ENCODE measurements at places on chromosomes 4 and X.

GRCh38 chr4:54169176-54169575, 59.9 kb upstream of the PDGFRA start:
- DNase-seq, result no peak

DNA sequence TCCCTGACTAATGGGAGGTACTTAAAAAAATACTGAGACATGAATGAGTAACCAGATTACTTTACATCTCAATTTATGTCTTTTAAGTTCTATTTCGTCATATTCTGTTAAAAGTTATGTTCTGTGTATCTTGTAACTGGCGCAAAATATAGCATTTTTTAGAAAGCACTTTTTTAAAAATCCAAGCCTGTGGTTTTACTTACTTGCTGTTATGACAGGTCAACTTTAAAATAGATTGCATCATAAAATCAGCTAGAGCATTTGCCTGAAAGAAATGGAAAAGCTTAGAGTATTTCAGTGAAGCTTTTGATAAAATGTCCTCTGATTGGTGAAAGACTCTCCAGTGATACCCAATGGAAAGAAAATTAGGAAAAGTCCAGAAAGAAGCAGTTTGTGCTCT, 1892.3 kb upstream of the TENM3 start:
- DNase-seq, result no peak

DNA sequence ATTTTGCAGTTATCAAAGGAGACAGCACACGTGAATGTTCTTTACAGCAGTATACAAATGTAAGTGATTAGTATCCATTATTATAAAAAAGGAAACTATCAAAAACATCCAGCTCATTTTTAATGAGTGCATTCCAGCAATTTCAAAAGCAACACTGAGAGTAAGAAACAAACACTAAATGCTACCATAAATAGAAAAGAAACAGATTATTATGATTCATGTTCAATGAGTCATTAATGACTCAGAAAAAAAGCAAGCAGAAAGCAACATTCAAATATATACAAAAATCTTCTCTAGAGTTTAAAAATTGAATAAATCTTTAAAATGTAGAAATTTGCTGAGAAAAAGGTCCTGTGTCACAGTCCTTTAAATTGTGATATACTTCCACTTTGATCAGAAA, 346.5 kb upstream of the FMR1 start:
- DNase-seq, result no peak

- DNase-seq, result no peak
These were observed 594 bp upstream of the STAG2 start for GRCh38 chrX:123960956-123961267.

DNA sequence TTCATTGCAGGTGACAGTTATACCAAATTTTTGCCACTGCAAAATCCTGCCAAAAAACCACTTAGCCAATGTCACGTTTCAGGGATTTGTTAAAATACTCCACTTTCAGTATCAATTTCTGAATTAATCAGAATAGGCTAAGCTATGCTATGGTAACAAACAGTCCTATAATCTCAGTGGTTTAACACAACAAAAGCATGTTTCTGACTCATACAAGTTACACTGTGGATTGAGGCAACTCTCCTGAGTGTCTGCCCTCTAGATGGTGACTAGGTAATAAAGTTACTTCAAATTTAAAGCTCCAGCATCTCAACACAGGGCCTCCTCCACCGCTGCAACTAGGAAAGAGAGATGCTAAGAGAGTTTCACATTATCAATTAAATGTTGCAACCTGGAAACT, 23.0 kb upstream of the RADX start:
- DNase-seq, result no peak

DNA sequence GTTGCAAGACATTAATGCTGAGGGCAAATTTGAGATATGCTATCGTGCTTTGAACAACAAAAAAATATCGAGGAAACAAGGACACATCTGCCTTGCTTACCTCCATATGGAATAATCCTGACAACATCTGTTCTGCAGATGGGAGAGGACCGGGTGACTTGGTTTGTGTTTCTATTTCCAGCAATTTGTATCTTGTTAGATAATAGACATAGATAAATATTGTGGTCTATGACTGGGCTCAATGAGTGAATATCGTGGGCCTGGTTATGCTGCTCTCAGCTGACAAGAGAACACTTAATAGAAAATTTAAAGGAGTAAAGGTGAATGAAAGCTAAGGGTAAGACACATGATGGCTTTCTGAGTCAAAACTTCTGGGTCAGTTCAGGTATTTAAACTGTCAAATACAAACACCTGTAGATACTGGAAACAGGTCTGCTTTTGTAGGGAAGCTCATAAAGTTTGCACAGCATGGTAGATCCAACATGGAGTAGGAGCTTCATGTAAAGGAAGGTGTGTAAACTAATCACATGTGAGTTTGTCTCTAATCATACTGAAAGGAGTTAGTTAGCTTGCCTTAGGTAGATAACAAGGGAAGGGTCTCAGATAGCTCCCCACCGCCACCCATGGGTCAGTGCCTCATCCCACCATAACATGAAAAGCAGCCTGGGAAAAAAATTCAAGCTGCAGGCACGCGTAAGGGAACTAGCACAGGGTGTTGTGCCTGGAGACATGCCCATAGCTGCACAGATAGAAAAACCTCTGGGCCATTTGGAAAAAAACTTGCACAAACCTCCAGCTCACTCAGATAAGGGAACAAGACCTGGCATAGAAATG, 904.1 kb upstream of the EPHA5 start:
- DNase-seq, result no peak

DNA sequence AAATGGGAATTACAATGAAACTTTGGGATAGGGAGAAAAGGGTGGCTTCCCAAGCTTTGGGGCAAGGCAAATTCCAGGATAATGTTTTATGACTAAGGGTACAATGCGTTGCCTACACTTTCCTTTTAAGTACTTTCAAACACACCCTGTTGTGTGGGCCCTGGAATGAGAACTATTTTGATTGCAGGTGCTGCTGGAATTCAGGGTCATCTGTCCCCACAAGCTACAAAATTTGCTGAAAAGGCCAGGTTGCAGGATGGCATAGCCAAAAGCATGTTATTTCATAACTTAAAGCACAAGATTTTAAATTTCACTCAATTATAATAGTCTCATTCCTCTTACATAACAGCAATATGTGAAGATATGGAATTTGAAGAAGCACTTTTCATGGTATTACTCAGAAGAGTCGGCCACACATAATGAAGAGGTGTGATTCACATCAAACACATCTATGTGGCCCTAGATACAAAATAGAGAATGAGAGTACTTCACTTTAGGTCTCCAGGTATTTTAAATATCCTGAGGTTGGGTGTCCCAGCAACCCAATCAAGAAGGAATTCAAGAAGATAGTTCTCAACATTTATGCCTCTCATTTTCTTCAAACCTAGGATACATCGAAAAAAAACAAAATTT, 89.3 kb downstream of the APBB2 start:
- no peak for DNase-seq

DNA sequence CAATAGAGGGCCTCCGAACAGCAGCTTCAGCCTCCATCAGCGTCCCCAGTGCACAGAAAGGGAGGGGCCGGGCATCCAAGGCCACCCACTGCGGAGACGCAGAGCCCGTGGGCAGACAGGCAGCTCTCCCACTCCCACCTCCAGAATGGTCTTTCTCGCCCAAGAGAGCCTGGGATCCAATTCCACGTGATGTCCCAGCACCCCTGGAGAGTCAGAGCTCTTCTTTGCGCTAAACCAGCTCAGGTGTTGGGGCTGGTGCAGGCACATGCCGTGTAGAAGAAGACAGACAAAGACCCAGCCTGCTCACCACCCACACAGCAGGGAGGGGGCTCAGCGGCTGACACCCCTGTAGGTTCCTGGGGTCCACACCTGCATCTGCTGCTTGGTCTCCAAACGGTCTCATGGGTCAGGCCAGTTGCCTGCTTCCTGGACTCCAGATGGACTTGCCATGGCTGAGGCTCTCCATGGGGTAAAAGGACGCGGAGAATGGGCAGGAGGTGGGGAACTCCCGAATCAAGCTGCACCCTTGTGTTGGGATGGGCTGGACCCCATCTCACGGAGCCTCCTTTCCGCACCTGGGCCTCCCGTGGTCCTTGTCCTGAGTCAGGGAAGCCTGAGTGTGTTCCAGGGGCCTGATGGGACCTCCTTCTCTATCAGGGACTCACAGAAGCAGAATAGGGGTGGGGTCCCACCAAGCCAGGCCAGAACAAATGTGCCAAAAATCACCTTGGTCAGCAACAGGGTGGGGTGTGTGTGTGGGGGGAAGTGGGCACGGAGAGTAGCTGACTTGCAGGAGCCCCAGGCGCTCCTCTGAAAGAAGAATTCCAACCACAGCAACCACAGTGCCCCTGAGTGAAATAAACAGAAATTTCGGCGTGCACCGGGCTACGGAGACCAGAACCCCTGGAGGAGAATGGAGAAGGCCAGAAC, 11.6 kb upstream of the ASMTL start:
- no peak for DNase-seq

DNA sequence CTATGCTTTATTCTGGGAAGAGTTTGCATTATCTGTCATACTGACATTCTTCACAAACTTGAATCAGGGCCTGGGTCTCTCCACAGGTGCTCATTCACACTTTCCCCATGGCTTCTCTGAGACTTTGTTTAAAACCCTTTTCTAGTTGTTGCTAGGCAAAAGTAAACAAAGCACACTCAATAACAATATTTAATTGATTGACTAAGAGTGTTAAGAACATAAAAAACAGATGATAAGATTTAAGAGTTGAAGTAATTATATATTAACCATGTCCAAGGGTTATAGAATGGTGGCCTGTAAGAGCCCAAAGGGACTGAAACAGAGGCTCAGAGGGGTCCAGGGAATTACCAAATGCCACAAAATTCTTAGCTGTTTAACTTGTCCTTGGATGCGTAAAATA, 7.1 kb downstream of the MAOA start:
- no peak for DNase-seq

- DNase-seq, result no peak
These were observed 27.8 kb downstream of the TAF1 start for GRCh38 chrX:71393919-71394318.

- no peak for DNase-seq
These were observed 20.5 kb upstream of the STS start for GRCh38 chrX:7127056-7127455.

GRCh38 chr4:108775921-108776320, 13.1 kb upstream of the ETNPPL start:
- no peak for DNase-seq

All from activated CD8-positive, alpha-beta memory T cell treated with anti-CD3 and anti-CD28 coated beads for 48 hours (primary cell).